Hematopoietic multipotent progenitor cell treated with erythropoietin and hydrocortisone succinate and interleukin-3 and kit ligand, for 8 days (in vitro differentiated cells): ENCODE measurements at places on chromosomes 1 and 21.
A peak's percentile ranks its signal among the peaks of the same experiment; 100 is the strongest.

- DNase-seq: peak; percentile 89
Measured at GRCh38 chr1:54371942-54372275, 34.3 kb downstream of the SSBP3 start.

DNA sequence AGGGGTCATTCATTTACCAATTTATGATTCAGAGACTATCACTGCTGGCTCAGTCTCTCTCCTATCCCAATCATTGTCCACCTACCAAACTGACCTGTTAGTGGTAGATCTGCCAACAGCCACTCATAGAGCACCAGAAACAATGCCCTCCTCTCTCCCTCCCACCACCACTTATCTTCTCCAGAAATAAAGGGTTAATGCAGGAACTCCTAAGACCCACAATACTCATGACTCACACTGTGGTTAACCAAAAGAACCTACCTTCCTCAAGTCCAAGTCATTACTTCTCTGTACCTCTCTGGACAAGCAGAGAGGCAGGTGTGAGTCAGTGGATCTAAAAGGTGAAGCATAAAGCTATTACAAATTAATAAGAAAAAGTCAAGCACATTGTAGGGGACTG, 40.9 kb upstream of the CAMK1G start:
- no peak for DNase-seq

DNA sequence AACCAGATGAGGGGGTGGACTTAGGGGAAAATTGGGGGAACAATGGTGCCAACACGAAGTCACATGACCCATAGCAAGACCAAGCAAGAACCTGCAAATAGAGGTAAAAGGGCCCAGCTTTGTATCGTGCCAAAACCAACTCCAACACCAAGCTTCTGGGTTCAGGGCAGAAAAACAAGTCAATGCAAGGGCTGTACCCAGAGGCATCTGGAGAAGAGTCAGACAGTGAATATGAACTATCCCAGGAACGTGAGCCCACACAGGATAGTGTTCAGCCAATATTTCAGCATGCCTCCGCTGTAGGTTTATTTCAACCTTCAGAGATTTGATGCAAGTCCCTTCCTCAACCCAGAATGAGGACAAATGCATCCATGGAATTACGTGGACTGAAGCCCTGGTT, 15.0 kb upstream of the ZMYM6 start:
- no peak for DNase-seq

- DNase-seq: no peak
Measured at GRCh38 chr21:42862774-42863503, 16.4 kb downstream of the WDR4 start.

GRCh38 chr1:14626869-14627607, 28.6 kb downstream of the KAZN start:
- DNase-seq: no peak

DNA sequence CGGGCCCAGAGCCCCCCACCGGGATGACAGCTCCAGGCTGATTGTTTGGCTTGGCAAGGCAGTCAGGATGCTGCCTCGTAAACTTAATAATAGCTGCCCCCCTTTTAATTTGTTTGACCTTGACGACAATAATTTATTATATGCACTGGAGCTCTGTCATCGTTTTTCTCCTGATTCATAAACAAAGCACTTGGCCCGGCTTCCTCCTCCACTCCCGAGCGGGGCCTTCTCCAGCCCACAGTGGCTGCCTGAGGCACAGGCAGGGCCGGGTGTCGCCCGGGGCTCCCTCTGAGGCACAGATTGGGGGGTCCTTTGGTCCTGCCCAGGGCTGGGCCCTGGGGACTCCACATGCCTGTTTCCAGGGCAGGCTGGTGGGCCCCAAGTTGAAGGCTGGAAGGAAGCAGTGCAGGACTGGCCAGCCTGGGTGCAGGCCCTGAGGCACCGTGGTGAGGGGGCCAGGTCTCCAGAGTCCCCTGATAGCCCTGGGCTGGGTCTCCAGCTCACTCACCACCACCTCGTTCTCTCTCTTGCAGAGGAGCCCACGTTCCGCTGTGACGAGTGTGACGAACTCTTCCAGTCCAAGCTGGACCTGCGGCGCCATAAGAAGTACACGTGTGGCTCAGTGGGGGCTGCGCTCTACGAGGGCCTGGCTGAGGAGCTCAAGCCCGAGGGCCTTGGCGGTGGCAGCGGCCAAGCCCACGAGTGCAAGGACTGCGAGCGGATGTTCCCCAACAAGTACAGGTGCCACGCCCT, 52.0 kb upstream of the ARHGEF16 start:
- no peak for DNase-seq

DNA sequence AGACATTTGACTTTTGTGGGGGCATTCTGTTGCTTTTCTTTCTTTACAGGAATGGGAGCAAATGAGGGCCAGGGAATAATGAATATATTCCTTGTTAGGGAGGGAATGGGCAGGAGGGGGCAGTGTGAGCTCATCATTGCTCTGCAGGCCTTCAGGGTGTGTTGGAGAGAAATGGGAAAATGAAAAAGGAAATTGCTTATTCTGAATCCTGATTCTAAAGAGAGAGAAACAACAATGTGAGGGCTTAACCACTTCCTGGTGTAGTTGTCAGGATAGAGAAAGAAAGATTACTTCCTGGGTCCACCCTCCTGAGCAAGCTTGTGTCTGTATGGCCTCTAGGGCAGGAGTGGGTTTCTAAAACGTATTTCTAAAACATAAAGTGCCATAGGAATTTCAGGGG, 28.3 kb downstream of the VANGL2 start:
- DNase-seq: peak; percentile 74

GRCh38 chr21:34092262-34092921, 19.0 kb downstream of the MRPS6 start:
- no peak for DNase-seq

DNA sequence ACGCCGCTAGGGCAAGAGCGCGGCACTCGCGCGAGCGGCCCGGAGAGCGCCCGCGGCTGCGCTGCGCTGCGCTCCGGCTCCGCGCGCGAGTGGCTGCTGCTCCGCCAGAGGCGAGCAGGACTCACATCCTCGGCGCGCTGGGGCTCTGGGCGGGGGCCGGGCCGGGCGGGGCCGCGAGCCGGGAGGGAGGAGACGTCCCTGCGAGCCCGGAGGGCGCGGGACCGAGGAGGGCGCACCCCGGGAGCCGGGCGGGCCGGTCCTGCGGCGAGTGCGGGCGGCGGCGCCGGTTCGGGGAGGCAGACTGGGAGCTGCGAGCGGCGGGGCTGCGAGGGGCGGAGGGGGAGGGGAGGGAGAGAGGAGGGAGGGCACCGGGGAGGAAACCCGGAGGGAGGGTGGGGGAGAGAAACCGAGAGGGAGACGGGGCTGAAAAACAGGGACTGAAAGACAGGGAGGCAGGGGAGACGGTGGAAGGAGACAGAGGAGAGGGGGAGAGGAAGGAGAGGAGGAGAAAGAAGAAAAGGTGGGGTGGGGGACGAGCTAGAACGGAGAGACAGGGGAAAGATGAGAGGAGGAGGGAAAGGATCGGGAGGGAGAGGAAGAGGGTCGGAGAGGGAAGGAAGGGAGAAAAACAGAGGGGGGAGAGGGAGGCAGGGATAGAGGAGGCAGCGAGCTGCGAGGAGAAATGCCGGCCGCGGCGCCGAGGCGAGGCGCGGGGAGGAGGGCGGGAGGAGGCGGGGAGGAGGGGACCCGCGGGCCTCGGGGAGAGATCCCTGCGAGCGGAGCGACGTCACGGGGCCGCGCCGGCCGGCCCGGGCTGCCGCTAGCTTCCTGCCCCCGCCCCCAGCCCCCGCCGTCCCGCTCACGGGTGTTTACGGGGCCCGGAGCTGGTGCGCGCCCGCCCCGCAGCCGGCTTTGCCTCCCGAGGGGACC, at the start of gene CAMK2N1:
Gene CAMK2N1 (minus strand): TSS at position 684 of the 930 bp plus-strand sequence. CDS start 831 bp downstream, outside the sequence.
- no peak for DNase-seq

GRCh38 chr1:193143285-193143684, 21.5 kb downstream of the CDC73 start:
- DNase-seq: peak; percentile 25

DNA sequence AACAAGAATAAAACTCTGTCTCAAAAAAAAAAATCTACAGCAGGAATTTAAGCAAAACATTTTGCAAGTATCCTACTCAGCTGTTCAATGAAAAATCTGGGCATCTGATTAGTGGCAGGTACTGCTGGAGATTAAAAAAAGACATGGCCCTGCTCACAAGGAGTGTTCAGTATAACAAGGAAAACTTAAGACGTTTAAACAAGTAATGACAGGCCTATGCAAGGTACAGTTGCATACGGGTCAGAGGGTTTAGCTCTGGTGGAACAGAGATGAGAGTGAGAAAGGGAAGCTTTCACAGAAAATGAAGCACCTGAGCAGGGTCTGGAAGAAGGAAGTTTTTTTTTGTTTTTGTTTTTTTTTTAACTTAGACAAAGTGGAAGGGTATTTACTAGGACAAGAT, 23.0 kb downstream of the SNRNP40 start:
- no peak for DNase-seq

DNA sequence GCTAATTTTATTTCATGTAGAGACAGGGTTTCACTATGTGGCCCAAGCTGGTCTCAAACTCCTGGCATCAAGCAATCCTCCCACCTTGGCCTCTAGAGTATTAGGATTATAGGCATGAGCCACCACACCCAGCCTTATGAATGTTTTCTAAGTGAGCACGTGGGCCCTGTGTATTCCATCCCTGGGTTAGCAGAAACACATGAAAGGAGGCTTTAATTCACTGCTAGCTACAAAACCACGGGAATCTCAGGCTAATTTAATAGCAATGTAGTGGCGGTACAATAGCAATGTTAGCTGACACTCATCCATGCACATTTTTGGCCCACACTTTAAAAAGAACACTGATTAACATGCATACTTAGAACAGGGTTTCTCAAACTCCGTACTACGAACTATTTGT, 32.0 kb downstream of the VTCN1 start:
- no peak for DNase-seq

DNA sequence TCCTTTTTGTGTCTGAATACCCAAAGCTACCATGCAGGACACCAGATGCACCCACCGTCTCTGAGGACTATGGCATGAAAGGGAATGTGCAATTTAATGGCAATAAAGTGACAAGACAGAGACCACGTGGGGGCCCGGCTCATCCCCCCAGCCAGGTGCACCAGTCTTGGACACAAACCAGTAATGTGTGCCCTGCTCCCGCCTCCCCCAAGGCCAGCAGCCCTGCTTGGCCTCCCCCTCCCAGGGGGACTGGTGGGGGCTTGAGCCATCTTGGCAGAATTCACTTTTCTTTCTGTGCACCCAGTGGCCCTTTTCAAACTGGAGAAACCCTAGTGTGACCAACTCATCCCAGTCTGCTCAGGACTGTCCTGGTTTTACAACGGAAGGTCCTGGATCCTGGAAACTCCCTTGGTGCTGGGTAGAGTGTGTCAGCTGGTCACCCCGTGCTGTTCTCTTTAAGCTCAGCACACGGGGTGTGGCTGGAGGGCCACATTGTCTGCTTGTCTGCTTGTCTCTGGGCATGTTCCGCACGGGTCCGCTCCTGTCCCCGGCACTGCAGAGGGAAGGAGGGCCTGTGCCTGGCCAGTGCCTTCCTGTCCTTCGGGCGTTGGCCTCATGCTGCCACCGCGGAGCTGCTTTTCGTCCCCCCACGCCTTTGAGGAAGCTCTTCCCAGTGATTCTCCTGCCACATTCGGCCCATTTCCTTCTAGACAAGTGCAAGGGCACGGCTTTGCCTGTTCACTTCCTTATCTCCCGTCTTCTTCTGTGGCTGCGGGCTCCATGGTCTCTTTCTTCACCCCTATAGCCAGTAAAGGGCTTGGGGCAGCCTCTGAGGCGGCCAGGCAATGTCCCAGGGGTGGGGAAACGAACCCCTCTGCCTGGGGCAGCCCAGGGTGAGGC, 45.8 kb upstream of the TTC34 start:
- DNase-seq: no peak

DNA sequence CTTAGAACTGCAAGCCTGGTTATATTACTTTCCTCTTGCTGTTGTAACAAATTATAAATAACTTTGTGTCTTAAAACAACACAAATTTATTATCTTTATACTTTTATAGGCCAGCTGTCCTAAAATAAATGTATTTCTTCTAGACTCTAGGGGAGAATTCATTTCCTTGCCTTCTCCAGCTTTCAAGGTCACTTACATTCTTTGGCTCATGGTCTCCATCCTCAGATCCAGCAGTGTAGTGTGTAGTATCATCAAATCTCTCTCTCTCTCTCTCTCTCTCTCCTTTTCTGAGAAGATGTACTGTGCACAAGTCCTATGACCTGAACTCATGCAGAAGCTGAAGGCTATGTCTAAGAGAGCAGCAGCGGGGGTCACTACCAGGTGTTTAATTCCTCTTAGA, 1510.6 kb downstream of the MRPL39 start:
- DNase-seq: no peak

DNA sequence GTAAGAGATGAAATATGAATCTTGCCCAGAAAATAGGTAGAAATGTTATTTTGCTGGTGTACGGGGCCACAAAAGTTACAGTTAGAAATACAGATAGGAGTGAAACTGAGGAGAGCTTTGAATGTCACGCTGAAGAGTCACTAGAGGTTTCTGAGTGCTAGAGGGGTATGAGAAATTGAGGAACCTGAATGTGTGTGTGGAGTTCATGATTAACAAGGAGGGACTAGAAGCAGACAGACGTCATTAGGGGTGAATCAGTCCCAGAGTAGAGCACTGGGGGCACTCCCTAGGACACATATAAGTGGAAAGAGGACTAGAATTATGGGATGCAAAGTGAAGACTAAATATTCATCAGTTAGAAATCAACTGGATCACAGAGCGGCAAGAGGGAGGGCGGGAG, 188.9 kb upstream of the MAP1LC3C start:
- DNase-seq: no peak
